ENCODE measurements at places on chromosomes 11 and 22. TPM values are rescaled to one million over a fixed set of nuclear protein-coding genes. Genes with fewer than 3 reads are reported as not detected.

The BATF2 gene
- total RNA-seq: not detected

The NOL12 gene
- total RNA-seq: 18.7 TPM

The CD6 gene
- not detected for total RNA-seq

The SLC6A5 gene
- not detected for total RNA-seq

The GGTLC3 gene
- not detected for total RNA-seq

The CEP126 gene
- total RNA-seq: 18.0 TPM

GRCh38 chr11:76610871-76611475 is 59.6 kb downstream of the LRRC32 start:
- H3K36me3 ChIP-seq: no peaks in the 10 kb centered on the region
- no peak overlapping the region for H3K4me3 ChIP-seq
- H3K4me1 ChIP-seq: peaks cover 48% of the 10 kb centered on the region
- DNase-seq: no peak
- H3K27ac ChIP-seq: no peak overlapping the region

- peaks cover 2% of the 10 kb centered on the region for H3K36me3 ChIP-seq
- peak overlapping the region; percentile 96 for H3K27ac ChIP-seq
- H3K4me1 ChIP-seq: peaks cover 40% of the 10 kb centered on the region
- DNase-seq: peak; percentile 97
These were observed 915 bp upstream of the OSBP start for GRCh38 chr11:59616396-59616982.

- H3K4me1 ChIP-seq: no peaks in the 10 kb centered on the region
- H3K27ac ChIP-seq: no peak overlapping the region
- no peak overlapping the region for H3K4me3 ChIP-seq
- H3K36me3 ChIP-seq: no peaks in the 10 kb centered on the region
- DNase-seq: no peak
These were observed 58.1 kb downstream of the CACNA1I start for GRCh38 chr22:39628563-39629080.

DNA sequence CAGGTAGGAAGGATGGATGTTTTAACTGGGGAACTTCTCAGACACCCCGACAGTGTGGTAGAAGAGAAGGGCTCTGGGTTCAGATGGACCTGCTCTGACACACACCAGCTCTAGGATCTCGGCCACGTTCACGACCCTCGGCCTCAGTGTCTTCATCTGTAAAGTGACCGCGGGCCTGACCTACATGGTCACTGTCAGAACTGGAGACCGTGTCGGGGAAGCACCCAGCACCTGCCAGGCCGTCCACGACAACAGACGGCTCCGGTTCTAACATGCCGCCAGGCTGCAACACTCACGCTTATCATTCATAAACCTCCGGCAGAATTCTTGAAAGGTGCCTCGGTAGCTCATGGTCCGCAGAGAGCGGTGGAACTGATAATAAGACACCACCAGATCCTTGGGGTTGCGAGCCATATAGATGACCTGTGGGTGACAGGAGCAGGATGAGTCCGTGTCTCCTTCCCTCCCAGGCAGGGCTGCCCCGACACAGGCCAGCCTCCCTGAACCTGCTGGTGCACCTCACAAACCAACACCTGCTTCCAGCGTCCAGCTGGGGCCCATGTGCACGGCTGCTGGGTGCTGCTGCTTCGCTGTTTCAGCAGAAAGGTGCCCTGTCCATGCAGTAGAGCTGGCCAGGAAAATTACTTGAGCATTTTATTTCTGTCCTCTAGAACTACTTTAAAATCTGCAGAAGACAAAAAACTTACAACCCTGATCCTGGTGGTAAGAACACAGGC is 23.6 kb downstream of the SULT4A1 start:
- no peaks in the 10 kb centered on the region for H3K4me1 ChIP-seq
- no peak overlapping the region for H3K27ac ChIP-seq
- no peak overlapping the region for H3K4me3 ChIP-seq
- H3K36me3 ChIP-seq: peaks cover 5% of the 10 kb centered on the region
- H3K27me3 ChIP-seq: peaks cover 5% of the 10 kb centered on the region
- no peak for DNase-seq

GRCh38 chr11:64960719-64961118 is 11.2 kb downstream of the MAJIN start:
- H3K27ac ChIP-seq: peak overlapping the region; percentile 15
- H3K36me3 ChIP-seq: no peaks in the 10 kb centered on the region
- no peak overlapping the region for H3K4me3 ChIP-seq
- peaks cover 10% of the 10 kb centered on the region for H3K4me1 ChIP-seq
- DNase-seq: no peak

GRCh38 chr11:116387641-116388040 is 385.1 kb downstream of the BUD13 start:
- DNase-seq: no peak
- no peak overlapping the region for H3K4me3 ChIP-seq
- peaks cover 7% of the 10 kb centered on the region for H3K27me3 ChIP-seq
- no peaks in the 10 kb centered on the region for H3K36me3 ChIP-seq

GRCh38 chr11:128338811-128339210 is 248.5 kb downstream of the ETS1 start:
- H3K4me1 ChIP-seq: peaks cover 44% of the 10 kb centered on the region
- H3K4me3 ChIP-seq: no peak overlapping the region
- DNase-seq: no peak
- H3K27me3 ChIP-seq: no peaks in the 10 kb centered on the region
